Cardiac septum (tissue), 1 donor: ENCODE measurements at places on chromosomes 5 and 9. TPM values are rescaled to one million over a fixed set of nuclear protein-coding genes. Genes with fewer than 3 reads are reported as not detected.

GRCh38 chr5:159409801-159410200, 79.5 kb upstream of the IL12B start:
- DNase-seq, result no peak

DNA sequence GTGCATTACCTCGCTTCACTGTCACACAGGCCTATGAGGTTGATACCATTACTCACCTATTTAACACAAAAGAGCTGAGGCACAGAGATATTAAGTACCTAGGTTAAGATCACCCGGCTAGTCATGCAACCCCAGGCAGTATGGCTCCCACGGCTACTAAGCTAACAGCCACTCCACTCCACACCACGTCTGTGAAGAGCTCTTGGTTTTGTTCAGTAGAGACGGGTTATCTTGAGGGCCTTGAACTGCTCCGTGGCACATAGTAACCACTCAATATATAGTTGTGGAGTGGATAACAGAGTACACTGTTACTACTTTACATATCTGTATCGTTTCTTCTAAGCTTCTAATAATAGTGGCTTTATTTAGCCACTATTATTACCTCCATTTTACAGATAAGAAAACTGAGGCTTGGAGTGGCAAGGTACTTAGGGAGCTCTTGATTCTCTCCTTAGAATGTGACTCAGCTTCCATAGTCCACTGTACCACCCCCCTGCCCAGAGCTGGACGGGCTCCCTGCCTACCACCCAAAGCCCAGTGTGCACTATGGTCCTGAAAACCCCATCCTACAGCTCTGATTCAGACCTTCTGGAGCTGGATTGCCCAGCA, 1.0 kb upstream of the CORO2A start:
- DNase-seq, result no peak

DNA sequence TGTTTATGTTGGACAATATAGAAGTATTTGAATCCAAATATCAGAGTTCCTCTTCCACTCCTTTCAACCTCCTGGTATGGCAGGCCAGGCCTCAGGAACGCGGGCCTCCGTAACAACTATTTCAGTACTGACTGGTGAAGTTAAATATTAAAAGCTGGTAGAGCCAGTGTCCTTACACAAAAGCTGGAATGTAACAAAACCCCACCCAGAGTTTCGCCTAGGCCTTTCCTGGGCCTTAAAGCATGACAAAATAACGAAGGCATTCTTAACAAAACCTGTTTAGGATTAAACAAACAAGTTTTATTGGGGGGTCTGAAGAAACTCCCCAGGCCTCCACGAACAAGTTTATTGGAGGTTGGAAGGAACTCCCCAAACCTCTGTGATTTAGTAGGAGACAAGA, 61.6 kb upstream of the GNE start:
- DNase-seq, result no peak

GRCh38 chr5:34061993-34062392, 19.0 kb upstream of the C1QTNF3 start:
- no peak for DNase-seq

DNA sequence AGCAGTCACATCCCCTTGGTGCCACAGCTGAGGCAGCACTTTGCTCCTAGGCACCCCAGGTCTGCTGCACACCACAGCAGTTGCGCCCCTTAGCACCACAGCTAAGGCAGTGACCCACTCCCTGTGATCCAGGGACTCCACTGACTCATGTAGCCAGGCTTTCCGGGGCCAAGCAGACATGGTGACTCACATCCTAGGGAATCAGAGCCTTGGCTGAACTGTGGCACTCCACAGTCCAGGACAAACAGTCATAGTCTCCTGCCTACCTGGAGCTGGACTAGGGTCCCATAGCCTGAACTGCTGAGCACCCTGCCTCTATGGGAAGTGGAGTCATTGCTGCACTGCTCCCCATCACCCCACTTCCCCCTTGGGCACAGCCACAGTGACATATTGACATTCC, 338.7 kb downstream of the NPR3 start:
- DNase-seq, result no peak

- DNase-seq, result no peak
These were observed 140.6 kb upstream of the ZNF366 start for GRCh38 chr5:72647806-72648205.

DNA sequence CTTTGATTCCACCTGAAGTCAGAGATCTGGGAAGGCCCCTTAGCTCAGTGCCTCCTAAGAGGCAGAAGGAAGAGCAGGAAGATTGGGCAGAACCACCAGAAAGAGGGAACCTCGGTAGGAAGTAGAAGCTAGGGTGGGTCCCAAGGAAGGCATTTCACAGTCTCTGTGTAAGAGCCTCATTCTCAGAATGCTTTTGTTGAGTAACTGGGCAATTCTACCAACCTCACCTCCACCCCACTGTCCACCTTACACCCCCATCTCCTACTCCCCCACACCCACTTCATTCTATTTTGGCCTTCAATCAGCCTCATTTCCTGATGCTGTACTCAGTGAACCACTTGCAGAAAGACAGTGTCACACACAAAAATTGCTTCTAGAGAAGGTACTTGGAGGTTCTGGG, 3.5 kb downstream of the HBEGF start:
- no peak for DNase-seq

- no peak for DNase-seq
These were observed 20.7 kb downstream of the CEMIP2 start for GRCh38 chr9:71747576-71747975.

- no peak for DNase-seq
These were observed 8.8 kb downstream of the BARX1 start for GRCh38 chr9:93946338-93946712.

GRCh38 chr5:54869691-54870090, 115.7 kb downstream of the ESM1 start:
- no peak for DNase-seq

GRCh38 chr5:147567917-147568598, 58.2 kb upstream of the DPYSL3 start:
- no peak for DNase-seq

GRCh38 chr9:78788101-78788500, 491.2 kb downstream of the PSAT1 start:
- DNase-seq, result no peak

DNA sequence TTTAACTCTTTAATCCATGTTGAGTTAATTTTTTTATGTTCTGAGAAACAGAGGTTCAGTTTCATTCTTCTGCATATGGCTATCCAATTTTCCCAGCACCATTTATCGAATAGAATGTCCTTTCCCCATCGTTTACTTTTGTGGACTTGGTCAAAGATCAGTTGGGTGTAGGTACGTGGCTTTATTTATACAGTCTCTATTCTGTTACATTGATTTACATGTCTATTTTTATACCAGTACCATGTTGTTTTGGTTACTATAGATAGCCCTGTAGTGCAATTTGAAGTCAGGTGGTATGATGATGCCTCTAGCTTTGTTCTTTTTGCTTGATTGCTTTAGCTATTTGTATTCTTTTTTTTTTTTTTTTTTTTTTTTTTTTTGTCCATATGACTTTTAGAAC, 462.0 kb downstream of the HTR1A start:
- no peak for DNase-seq

- DNase-seq, result no peak
These were observed 4.7 kb downstream of the IFNA8 start for GRCh38 chr9:21413624-21414023.

The TMEM174 gene
- total RNA-seq, result not detected

The ARID3C gene
- total RNA-seq, result not detected

The PALM2AKAP2 gene
- 165 TPM for total RNA-seq

The NUDT12 gene
- 11.4 TPM for total RNA-seq

The KLHL3 gene
- total RNA-seq, result 35.1 TPM

The MLANA gene
- total RNA-seq, result not detected

The GRAMD2B gene
- 33.4 TPM for total RNA-seq

The ELOVL7 gene
- 0.97 TPM for total RNA-seq

The LRRC26 gene
- not detected for total RNA-seq

The SUB1 gene
- 180 TPM for total RNA-seq

The UBE2QL1 gene
- 13.1 TPM for total RNA-seq

The C5orf58 gene
- not detected for total RNA-seq

The SLC22A4 gene
- total RNA-seq, result 2.2 TPM
